Activated T-cell treated with anti-CD3 and anti-CD28 coated beads, Interleukin-2, amount 50 U/mL, for 1 hour (primary cell): ENCODE measurements at places on chromosomes 7 and 10.

- DNase-seq: no peak
These were observed 226.3 kb downstream of the MLLT10 start for GRCh38 chr10:21760332-21760731.

- DNase-seq: no peak
These were observed 46.7 kb upstream of the SPOCK2 start for GRCh38 chr10:72134785-72135767.

DNA sequence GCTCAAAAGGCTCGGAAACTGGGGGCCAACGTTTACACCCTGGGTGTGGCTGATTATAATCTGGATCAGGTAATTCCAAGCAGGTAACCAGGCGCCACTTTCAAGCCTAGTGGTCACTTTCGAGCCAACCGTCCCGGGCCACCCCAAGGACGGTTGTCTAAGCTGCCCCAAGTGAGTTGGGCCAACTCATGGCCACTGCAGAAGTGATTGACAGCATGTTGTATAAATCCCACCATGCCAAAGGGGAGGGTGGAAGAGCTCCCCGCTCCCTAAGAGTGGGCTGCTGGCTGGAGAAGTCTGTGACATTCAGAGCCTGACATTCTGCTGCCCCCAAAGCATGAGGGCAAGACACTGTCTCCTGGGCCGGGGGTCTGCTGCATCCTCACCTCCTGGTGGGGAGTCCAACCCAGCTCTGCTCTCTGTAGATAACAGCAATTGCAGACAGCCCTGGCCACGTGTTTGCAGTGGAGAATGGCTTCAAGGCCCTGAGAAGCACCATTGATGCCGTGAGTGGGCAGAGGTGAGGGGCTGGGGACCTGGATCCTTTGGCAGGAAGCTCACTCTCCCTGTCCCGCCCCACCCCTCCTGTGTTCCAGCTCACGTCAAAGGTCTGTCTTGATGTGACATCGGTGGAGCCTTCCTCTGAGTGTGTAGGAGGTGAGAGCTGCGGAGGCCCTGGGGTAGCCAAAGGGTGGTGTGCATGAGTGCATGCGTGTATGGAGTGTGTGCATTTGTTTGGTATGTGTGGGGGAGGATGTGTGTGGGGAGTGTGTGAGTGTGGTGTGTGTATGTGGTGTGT is 10.8 kb downstream of the ANTXRL start:
- no peak for DNase-seq

GRCh38 chr7:113370910-113371309 is 252.6 kb upstream of the SMIM30 start:
- no peak for DNase-seq

DNA sequence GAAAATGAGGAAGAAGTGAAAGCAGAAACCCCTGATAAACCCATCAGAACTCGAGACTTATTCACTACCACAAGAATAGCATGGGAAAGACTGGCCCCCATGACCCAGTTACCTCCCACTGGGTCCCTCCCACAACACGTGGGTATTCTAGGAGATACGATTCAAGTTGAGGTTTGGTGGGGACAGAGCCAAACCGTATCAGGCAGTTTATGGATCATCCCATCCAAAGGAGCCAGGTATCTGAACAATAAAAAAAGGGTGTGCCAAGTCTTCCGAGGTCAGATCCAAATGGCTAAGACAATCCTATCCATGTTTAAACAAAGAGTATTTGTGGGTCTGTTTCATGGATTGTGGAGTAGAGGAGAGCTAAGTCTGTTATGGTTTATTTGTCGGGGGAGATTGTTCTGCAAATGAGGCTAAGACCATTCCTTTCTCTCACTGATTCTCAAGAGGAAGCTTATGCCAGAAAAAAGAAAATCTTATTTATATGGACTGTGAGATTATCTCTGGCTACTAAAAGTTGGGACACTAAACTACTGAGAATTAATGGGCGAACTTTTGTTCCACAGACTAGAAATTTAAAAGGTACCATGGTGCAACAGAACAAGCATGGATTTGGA is 203.7 kb downstream of the IPMK start:
- DNase-seq: no peak

DNA sequence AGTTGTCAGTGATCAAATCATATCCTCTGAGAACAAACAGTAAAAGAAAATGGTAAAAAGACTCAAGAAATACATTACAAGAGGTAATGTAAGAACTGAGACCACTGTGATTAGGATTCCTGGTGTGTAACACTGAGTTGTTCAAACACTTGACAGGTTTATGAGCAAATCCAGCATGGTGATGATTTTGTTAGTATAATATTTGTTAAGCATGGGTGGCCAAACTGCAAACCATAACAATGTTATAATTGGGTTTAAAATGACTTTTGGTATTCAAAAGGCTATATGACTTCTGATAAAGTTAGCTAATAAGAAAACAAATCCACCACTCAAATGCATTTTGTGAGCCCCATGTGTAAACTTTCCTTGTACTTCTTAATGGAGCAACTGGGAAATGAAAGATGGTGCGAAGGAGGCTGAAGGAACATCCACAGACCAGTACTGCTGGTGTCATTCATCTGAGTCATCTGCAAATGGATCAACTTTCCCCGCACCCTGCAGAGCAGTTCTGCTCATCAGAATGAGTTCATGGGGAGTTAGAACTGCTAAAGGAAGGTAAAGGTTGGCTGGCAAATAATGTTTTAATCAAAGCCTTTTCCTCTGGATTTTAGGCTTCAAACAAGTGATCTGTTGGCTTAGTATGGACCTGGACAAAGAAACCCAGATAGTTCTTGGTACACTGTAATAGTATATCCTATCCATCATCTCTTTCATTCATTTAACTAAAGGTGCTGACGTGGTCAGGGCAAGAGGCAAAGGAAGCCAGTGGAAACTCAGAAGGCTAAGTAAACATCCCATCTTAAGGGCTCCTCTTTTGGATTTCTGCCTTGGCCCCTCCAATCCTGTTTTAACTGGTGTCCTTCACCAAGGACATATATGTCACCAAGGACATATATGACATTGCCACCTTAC is 45.0 kb downstream of the AFAP1L2 start:
- DNase-seq: no peak

DNA sequence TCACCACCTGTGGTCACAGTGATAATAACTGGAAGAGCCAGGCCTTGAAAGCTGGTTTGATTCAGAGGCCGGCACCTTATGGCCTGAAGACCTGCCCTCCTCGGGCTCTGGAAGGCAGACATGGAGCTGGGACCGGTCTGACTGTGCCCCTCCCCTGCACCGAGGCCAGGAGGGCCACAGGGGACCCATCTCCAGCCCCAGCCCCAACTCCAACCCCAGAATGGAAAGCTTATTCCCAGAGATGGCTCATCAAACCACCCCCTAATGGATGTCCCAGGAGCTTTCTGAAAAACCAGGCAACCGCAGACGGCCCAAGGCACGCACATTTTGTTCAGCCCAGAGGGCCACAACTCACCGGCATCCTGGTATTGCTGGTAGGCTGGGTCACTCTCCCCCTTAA is 16.8 kb downstream of the PDIA4 start:
- no peak for DNase-seq

GRCh38 chr7:43735403-43735801 is 6.1 kb upstream of the COA1 start:
- DNase-seq: no peak

GRCh38 chr7:32890793-32891042 is 842 bp downstream of the KBTBD2 start:
- no peak for DNase-seq

GRCh38 chr7:69684369-69685292 is 86.4 kb downstream of the AUTS2 start:
- no peak for DNase-seq
